ENCODE measurements at places on chromosomes 3 and 15. TPM values are rescaled to one million over a fixed set of nuclear protein-coding genes. Genes with fewer than 3 reads are reported as not detected.

GRCh38 chr3:137065381-137065780, 107.6 kb downstream of the IL20RB start:
- no peak for DNase-seq

DNA sequence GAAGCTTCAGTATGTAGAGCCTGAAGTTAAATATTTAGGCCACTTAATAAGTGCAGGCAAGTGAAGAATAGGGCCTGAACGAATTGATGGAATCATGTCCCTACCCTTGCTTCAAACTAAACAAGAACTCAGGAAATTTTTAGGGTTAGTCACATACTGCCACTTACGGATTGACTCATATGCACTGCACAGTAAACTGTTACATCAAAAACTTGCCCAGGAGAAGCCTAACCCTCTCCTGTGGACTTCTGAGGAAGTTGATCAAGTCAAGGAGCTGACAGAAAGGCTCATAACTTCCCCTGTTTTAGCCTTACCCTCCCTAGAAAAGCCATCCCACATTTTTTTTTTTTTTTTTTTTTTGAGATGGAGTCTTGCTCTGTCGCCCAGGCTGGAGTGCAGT, 20.6 kb upstream of the KBTBD12 start:
- no peak for DNase-seq

GRCh38 chr3:115562636-115563267, 60.6 kb upstream of the GAP43 start:
- DNase-seq, result no peak

- no peak for DNase-seq
Measured at GRCh38 chr3:161171113-161171512, 50.0 kb upstream of the NMD3 start.

GRCh38 chr3:122322095-122323075, 2.7 kb upstream of the CSTA start:
- no peak for DNase-seq

DNA sequence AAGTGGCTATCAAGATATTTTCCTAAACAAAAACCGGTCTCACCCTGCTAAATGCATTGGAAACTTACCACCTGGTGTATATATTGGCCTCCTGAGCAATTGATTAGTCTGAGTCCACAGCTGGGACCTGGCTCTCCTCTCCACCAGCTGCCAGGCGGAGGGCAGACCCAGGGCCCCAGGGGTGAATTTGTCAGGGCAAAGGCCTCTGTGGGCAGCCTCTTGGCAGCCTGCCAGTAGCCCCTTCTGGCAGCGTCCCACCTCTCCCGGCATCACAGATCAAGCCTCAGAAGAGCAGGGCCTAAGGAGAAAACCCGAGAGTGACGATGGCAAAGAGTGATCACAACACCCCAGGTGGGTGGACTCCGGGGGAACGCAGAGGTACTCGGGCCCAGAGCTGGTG, 43.0 kb upstream of the IDH2 start:
- no peak for DNase-seq

DNA sequence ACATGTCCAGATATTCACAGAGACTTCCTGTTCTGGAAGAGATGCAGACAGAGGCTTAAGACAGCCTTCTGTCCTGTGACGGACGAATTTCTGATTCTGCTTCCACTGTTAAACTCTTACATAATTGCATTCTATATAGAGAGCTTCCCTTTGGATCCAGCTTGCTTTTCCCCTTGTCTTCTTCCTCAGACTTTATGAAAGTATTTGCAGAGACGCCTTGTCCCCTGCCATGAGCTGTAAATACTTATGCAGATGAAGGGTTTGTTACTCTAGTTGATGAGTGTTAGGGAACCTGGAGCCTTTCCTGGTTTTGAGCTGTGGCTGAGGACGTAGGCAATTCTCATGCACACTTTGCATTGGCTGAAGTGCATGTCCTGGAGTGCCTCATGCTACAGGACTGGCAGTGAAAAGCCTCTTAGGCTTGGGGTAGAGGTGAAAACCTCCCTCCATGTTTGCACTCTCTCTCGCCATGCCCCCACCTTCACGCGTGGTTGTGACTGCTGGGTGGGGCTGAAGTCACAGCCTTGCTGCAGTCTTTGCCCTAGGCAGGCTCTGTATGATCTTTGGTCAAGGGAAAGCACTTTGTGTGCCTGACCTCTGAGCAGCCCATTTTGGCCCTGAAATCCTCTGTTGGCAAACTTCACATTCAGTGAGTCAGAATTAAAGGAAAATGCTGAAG, 286.6 kb downstream of the PTPRG start:
- no peak for DNase-seq

DNA sequence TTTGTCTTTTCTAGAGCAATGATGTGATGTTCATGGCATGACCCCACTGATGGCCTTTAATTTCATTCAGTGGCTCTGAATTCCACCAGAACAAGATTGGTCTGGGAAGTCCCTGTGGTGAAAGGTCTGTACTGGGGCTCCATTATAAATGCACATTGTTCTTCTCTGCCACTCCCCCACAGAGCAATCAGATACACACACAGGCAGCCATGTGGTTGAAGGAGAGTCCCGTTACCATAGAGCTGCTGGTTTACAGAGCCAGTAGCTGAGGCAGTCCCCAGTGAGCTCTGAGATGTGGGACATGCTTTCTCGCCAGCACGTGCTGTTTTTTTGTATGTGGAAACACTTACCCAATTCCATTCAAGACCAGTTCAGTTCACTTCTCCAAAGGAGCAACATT, 172.7 kb upstream of the TRIM42 start:
- no peak for DNase-seq

- DNase-seq, result no peak
Measured at GRCh38 chr3:71062952-71063772, 520.4 kb downstream of the FOXP1 start.

GRCh38 chr15:91385311-91385710, 285.3 kb downstream of the SV2B start:
- no peak for DNase-seq

GRCh38 chr3:142507241-142507640, 59.4 kb upstream of the XRN1 start:
- DNase-seq, result no peak

GRCh38 chr3:60573494-60573893, 677.8 kb downstream of the FHIT start:
- no peak for DNase-seq

- DNase-seq, result no peak
Measured at GRCh38 chr3:139463466-139463865, 12.8 kb downstream of the RBP2 start.

DNA sequence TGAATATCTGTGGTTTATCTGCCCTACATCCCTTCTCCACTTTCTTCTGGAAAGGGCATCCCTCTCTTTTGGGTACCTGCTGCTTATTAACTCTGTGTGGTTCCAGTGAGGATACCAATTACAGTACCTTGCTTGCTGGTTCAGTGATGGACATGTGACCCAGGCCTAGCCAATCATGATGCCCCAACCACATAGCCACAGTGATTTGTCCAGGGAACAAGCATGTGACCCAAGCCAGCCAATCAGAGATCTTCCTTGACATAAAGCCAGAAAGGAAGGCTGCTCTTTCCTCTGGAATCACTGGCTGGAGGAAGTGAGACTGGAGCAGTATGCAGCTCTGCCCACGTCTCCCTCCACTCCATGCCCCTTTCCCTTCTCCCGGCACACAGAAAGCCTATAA, 10.9 kb upstream of the TMEM158 start:
- no peak for DNase-seq

Gene ACKR2
- 12.4 TPM for total RNA-seq

Gene CPNE9
- not detected for total RNA-seq

Gene GPR15
- 0.44 TPM for total RNA-seq

Gene FRMD5
- 0.24 TPM for total RNA-seq
